Activated CD4-positive, alpha-beta T cell treated with anti-CD3 and anti-CD28 coated beads, Interleukin-2, amount 10 ng/mL, durations not matched to agents 24 days and 14 days (primary cell): ENCODE measurements at places on chromosomes 7 and 10.

- DNase-seq, result peak; percentile 76
Measured at GRCh38 chr10:70478191-70479164, at the start of gene PALD1. TSS of gene PALD1 (plus strand) at chr10:70478767. CDS start at chr10:70525952, 47,185 bp downstream.

DNA sequence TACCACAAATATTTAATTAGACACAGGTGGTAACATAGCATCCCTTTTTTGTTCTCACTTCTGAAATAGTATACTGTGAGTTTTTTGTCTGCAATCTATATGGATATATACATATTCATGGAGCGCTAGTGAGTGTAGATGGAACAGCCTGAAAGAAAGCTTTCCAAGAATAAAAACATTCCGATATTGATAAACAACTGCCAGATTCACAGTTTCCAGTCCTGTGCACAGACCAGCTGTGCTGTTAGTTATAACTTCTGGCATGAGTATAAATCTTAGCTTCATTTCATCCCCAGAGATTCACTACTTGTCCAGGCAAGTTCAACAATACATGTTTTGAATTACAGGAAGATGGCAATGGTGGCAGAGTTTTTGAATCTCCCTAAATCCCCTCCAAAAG lies 467.1 kb upstream of the STEAP1 start:
- no peak for DNase-seq

DNA sequence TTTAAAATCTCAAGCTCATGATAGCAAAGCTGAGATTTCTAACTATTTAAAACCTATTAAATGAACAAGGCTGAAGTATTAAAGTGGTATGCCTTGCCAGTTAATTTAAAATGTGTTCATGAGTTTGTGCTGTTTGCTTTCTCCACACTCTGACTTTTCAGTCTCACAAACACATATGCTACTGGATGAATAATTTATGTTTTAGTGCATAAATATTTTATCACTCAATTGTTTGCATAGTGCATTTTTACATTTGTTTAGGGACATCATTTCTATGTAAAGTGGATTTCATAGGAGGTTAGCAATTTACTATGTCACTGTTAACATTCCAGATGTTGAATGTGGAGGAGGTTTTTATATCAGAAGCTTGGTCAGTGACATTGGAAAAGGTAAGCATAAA lies 36.0 kb downstream of the TRUB1 start:
- DNase-seq, result no peak

GRCh38 chr7:17058568-17058967 lies 176.8 kb upstream of the AGR3 start:
- DNase-seq, result no peak

DNA sequence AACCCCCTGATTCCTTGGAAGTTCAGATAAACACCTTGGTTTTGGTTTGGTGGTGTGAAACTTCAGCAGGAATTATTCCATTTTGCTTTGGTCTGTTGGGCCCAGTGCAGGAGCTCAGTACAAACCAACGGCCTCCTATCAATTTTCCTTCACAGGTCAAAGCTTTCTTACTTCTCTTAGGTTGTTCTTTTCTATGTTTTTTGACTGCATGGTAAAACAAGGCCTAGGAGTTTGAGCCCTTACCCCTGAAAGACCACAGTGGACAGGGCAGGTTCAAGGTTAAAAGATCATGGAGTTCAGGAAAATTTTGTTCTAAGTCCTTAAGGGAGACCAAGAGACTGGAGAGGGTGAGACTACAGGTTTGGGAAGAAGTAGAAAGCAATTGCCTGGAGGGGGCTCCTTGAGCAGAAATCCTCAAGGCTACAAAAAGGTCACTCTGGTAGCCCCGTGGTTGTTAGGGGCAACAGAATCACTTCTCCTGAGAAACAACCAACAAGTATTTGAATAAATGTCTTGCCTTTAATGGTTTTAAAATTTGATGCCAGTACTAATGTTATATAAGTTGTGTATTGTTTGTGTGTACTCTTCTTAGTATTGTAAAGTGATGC lies 40.9 kb upstream of the FHIP2A start:
- DNase-seq, result peak; percentile 40

DNA sequence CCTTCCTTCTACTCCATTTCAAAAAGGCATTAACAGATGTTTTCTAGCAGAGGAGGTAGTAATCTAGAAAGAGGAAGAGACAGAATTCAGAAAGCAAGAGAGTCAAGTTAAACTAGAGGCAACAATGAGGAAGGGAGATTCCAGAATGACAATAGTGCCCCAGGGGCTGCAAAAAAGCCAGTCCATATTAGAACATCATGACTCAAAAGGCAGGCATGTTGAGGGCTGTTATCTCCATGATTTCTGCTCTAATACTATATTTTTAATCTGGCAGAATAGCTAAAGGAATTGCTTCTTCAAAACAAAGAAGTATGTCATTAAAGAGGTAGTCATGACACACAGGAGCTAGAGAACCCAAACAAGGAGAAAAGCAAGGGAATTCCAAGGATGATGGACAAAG lies 599.6 kb downstream of the INHBA start:
- DNase-seq, result peak; percentile 4

- no peak for DNase-seq
Measured at GRCh38 chr7:152624228-152624627, 51.7 kb downstream of the XRCC2 start.

DNA sequence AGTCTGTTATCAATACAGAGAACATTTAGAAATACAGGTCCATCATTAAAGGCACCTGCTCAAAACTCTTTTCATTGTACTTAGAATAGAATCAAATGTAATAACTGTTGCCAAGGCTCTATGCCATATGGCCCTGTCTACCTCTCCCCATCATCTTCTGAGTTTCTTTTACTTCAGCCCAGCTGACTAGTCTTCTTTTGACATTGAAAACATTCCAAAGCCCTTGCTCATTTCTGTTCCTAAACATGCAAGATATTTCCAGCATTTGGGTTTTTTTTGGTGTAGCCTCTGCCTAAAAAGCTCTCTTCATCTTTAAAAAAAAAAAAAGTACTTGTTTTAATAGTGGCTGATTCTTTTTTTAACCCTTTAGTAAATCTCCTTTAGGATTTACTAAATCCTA lies 165.5 kb upstream of the SMIM30 start:
- DNase-seq, result no peak

DNA sequence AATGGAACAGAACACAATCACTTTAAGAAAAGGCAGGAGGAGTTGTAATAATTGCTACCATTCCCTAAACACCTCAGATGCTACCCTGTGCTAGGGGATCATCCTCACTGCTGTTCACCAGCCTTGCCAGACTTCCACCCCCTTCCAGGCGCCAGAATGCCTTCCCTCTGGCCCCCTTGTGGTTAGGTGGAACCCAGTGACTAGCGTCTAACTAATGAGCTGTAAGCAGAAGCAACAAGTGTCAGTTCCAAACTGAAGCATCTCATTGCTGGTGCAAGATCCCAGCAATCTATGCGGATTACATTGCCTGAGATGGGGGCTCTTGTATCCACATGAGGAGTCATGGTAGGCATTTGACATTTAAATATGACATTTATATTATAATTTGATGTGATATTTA lies 86.6 kb downstream of the FRMD4A start:
- no peak for DNase-seq

DNA sequence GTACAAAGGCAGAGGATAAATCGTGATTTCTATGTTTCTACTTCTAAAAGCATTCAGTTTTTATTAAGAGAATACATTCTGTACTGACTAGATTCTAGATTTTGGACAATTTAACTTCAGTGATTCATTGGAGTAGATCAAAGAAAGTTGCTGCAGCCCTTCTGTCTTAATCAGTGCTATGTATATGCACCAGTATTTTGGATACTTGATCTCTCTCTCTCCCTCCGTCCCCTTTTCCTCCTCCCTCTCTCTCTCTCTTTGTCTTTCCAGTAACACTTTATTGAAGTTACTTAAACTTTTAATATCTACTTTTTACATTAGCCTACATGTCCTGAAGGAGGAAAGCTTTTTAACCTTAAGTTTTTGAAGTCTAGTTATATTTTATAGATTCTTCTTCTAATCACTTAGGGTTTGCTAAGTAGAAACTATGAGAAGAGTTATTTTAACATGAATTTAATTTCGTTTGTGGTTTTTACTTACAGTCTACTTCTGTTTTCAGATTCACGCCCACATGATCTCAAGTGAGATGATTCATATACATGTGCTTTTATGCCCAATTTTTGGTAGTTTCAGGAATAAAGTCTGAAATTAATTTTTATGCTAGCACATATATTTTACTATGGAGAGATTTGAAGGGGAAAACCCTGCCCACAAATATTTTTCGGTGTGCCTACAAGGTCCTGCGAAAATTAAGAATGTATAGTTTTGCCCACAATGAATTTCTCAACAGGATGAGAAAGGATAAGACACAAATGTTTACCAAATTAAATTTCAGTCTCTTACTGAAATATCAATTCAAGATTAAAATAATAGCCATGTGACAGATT lies 9.1 kb downstream of the MDFIC start:
- no peak for DNase-seq

DNA sequence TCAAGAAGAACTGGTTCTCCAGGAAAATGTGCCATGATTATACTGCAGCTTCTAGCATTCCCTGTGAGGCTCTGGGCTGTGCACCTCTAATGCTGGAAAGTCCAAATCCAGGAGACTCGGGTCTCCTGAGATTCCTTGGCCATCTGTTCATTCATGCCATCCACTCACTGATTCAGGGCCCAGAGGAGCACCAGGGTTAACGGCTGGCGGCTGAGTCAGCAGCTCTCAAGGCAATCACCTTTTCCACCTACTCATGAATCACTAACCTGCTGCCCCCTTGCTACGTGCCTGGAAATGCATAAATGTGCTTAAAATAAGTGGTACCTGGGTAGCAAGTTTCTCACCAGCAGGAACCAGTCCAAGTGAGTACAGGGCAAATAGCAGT lies 132.7 kb downstream of the KCNMA1 start:
- DNase-seq, result no peak

GRCh38 chr10:75418293-75418692 lies 13.1 kb upstream of the LRMDA start:
- DNase-seq, result no peak

DNA sequence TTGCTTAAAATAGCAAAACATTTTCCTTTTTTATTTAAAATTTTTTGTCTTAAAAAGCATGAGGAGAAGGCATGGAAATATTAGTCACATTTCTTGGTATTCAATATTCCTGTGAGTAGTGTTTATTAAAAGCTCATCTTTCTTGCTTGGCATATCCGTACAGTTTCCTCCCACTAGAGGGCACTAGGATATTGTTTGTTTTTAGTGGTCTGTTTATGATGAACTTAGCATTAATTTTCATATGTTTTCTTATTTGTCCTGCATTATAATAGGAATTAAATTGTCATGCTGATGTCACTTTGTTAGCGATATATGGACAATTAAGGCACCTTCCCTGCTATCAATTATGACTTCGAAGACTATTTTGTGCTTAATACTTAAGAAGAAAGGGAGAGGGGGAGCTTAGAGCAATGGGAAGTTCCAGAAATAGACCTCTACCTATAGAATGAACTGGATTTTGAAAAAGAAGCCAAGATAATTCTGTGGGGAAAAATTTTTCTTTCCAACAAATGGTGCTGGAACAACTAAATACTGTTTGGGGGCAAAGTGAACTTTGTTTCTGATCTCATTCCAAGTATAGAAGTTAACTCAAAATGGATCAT lies 91.0 kb upstream of the STRIP2 start:
- DNase-seq, result peak; percentile 76

GRCh38 chr7:16345979-16346958 lies 75.1 kb downstream of the CRPPA start:
- DNase-seq, result no peak

DNA sequence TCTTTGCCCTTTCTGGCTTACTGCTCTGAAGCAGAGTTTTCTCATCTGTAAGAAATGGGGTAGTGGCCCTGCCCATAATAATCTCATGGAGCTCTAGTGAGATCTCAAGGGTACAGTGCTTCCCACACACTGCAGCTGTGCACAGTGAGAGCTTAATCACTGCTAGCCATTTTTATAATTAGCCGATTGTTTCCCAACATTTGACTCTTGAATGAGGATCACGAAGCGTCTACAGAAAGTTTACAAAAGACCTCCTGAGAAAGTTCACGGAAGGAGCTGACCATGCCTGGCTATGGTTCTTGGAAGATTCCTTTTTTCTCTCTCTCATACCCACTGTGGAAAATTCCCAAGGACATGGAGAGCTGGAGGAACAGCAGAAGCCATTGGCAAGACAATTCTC lies 70.4 kb downstream of the FAM171A1 start:
- DNase-seq, result no peak

- no peak for DNase-seq
Measured at GRCh38 chr10:93261961-93262610, 188.4 kb downstream of the CYP26A1 start.

DNA sequence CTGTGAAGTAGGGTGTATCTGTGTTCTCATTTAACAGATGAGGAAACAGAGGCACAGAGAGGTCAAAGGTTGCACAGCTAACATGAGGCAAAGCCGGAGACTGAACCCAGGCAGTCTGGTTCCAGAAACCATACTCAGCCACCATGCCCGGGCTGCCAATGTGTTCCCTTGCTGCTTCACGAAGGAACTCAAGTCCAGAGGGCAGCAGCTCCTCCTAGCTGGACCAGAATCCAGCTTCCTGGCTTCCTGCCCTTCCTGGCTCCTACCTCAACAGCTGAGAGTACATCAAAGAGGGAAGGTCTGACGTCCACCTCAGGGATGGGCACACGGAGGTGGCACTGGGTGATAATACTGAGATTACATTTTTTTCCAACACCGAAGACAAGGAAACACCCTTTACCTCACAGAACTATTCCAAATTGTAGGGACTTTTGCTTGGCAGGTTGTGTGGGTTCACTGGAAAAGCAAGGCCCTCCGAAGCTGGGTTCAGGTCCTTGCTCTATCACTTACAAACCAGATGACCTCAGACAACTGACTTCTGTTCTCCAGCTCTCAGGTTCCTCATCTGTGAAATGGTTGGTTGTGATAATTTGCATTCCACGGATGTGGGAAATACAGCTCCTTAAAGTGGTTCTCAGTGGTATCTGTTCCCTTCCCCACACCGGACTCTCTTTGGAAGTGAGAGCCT lies 154.1 kb upstream of the ZMIZ1 start:
- DNase-seq, result no peak

DNA sequence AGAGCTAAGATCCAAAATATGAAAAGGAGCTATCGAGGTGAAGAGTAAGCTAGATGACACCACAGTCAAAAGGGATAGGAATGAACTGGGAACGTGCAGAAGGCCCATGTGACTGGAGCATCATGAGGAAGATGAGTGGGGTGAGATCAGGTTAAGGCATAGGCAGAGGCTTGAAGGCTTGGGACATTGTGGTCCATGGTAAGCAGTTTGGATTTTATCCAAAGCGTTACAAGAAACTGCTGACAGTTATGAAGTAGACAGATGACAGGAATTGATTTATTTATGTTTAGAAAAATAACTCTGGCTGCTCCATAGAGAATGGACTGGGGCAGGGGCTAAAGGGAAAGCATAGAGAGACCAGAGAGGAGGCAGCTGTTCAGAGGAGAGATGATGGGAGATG lies 18.1 kb upstream of the PANK1 start:
- DNase-seq, result no peak

GRCh38 chr7:31070991-31071644 lies 19.0 kb downstream of the ADCYAP1R1 start:
- no peak for DNase-seq

DNA sequence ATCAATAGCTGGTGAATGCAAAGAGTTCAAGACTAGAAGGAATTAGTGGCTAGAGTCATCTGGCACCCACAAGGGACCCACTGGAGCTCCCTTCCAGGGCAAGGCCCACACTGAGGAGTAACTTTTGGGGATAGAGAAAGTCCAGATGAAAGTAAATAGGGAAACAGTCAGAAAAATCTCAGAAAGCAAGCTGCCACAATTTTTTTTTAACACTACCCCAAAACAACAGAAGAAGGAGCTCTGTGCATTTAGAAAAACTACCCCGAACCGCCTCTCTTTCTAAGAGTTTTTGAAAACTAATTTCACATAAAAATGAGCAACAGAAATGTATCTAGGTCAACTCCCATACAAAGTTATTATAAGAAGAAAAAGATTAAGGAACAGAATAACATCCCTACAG lies 42.2 kb downstream of the AOAH start:
- DNase-seq, result peak; percentile 57
